ENCODE measurements at places on chromosomes 11 and 22. TPM values are rescaled to one million over a fixed set of nuclear protein-coding genes. Genes with fewer than 3 reads are reported as not detected.

DNA sequence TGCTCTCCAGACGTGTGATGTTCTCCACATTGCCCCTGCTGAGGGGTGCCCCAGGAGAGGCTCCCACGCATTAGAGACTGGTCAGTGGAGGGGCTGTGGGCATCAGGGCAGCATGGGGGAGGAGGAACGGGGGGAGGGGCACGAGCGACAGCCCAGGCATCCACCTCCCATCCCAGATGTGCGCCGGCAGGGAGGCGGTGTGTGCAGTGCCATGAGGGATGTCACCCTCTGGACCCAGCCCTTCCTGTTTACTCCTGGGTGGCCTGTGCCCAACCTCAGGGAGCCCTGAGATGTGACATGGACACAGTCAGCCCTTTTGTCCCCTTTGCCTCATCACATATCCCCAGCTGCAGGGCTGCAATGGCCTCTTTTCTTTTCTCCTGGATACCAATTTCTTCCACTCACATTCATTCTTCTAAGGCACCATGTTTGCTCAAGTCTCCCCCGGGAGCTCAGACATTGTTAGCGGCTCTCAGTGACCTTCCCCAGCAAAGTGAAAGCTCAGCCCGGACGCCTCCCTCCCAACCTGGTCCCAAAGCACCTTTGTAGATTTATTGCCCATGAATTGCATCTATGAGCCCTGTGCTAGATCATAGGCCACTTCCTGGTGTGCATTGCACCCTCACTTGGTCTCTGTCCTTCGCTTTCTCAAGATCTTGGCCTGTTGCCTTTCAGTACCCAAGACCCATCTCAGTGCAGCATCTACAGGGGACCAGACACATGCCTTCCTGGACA lies 150.6 kb downstream of the CEP164 start:
- DNase-seq = no peak

DNA sequence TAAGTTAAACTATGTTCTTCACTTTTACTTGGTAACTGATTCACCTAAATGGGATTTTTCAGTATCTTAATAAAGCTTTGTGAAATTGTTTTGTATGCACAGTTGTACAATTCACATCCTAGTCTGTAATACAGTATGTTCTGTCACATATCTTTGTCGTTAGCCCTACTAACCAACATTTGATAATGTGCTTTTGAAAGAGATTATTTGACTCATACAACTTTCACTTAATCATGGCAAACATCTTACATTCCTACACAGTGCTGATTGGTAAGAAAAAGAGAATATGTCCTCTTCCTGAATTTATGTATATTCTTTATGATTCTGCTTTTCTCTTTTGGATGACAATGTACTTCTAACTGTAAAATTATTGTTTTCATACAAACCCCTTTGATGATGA lies 234.5 kb downstream of the METTL15 start:
- DNase-seq = no peak

DNA sequence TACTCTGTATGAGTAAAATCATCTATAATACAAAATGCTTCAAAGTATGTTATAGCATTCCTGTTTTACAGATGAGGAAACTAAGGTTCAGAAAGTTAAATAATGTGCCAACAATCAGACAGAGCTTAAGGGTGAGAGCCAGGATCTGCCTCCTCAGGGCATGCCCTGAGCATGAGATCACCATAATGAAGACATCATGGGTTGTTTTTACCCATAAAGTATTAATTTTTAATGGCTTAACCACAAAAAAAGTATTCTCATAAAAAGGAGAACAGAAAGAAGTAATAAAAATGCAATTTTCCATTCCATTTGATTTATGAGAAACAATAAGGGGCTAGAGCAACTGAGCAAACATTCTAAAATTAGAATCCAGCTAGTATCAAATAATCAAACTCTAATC lies 534.3 kb upstream of the ARHGAP42 start:
- DNase-seq = no peak

Gene C11orf87
- 0.08 TPM for polyA plus RNA-seq

Gene ASRGL1
- polyA plus RNA-seq = 3.6 TPM

Gene RAG2
- polyA plus RNA-seq = not detected

GRCh38 chr11:31922450-31922849 lies 111.3 kb upstream of the PAX6 start:
- no peak for DNase-seq

- no peak for DNase-seq
These were observed at the start of gene IFITM1 for GRCh38 chr11:313787-314553. IFITM1 (plus strand) TSS chr11:314040; CDS start chr11:314171, 131 bp downstream.

Measured in adrenal gland (tissue), 19 donors.